C1 segment of cervical spinal cord (tissue), 14 donors: ENCODE measurements at places on chromosomes 13 and 19.

GRCh38 chr13:100597253-100597652 is 8.7 kb upstream of the GGACT start:
- DNase-seq, result no peak

GRCh38 chr13:99496184-99497142 is 4.8 kb upstream of the TM9SF2 start:
- DNase-seq, result peak; percentile 26

DNA sequence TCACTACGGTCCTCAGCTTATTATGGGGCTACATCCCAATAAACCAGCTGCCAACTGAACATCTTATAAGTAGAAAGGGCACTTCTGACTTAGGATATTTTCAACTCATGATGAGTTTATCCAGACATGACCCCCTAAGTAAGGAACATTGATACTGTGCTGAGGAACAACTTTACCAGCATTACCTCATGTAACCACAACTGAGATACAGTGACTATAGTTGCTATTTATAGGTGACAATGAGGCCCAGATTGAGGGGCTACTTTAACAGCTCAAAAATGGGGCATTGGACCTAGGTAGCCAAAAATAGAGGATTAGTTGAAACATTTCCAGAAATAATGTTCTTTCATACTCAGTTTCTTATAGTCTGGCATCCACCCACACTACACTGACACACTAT is 26.8 kb downstream of the SKA3 start:
- no peak for DNase-seq

GRCh38 chr13:98489446-98490194 is 87.3 kb downstream of the STK24 start:
- no peak for DNase-seq

DNA sequence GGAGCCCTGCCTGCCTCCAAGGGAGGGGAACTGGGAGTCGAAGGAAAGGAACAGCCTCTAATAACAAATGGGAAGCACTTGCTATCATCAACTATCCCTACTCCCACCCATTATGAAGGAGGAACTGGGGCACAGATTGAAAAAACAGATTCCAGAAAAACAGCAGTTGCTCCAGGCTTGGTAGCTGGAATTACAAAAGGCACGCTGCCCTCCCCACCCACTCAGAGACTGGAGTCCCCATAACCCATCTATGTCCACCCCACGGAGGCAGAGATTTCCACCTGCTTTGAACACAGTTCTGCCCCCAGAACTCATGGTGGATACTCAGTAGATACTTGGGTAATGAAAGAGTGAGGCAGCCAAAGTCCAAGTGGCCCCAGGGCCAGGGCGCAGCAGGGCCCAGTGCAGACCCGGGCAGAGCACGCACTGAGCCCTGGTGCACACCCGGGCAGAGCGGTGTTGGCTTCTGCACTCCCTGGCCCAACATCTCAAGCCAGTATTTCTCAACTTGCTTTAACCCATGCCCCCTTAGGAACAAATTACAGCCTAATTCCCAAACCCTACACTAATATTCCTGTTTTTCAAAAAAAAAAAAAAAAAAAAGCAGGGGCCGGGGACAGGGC is 19.1 kb upstream of the CCNP start:
- DNase-seq, result no peak

GRCh38 chr13:24276306-24276705 is 33.1 kb upstream of the C1QTNF9 start:
- no peak for DNase-seq

DNA sequence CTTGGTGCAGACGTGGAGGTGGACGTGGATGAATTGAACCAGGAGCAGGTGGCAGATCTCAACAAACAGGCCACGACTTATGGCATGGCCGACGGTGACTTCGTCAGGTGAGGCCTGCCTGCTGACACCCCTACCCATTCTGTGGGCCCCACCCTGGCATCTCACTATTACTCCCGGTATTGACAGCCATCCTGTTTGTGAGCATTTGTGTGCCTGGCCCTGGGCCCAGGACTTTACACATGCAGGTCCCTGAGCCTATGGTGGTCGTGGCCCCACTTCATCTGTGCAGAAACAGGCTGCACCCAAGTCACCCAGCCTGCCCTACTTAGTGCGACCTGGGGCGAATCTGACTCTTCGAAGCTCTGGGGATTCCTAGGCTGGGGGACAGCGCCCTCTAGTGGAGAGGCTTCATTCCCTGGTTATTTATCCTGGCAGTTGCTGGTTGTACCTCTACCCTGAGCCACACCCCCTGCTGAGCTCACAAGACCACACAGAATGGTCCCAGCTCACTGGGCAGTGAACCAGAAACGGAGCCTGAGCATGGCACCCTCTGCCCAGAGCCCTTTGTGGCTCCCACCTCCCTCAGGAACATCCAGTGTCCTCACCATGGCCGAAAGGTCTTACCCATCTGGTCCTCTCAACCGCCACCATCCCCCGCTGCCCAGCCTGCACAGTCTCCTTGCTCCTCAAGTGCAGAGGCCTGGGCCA is 16.9 kb downstream of the ZNF296 start:
- peak; percentile 75 for DNase-seq

GRCh38 chr19:32630338-32630737 is 44.6 kb downstream of the ANKRD27 start:
- no peak for DNase-seq

GRCh38 chr13:33213797-33214196 is 71.8 kb downstream of the STARD13 start:
- peak; percentile 28 for DNase-seq

- DNase-seq, result no peak
These were observed 46.0 kb downstream of the KDM4B start for GRCh38 chr19:5014941-5015340.
